ENCODE measurements at places on chromosomes 12 and 14.

DNA sequence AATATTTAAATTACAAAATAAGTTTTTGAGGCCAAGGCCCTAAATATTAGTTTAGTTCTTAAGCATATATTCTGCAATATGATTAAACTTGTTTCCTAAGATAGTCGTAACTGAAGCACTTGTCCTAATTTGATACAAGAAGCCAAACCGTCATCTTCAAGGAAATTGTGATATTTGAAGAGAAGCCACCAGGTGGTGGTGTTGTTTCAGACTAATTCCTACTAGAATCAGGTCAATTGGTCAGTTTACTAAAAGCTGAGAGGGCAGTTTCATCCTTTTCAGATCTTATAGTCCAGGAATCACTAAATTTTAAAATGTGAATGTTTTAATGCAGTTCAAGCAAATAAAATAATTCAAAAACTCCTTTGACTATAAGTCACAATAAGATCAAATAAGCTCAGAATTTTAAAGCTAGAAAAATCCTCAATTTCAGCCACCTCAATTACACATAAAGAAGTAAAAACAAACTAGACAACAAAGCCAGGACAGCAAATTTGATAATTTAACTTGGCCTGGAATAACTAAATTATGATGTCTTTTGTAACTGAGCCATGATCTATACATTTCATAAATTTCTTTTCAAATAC is 7.1 kb upstream of the ARL1 start:
- peak; percentile 49 for DNase-seq

- no peak for DNase-seq
These were observed 12.9 kb upstream of the PAPOLA start for GRCh38 chr14:96489327-96489726.

DNA sequence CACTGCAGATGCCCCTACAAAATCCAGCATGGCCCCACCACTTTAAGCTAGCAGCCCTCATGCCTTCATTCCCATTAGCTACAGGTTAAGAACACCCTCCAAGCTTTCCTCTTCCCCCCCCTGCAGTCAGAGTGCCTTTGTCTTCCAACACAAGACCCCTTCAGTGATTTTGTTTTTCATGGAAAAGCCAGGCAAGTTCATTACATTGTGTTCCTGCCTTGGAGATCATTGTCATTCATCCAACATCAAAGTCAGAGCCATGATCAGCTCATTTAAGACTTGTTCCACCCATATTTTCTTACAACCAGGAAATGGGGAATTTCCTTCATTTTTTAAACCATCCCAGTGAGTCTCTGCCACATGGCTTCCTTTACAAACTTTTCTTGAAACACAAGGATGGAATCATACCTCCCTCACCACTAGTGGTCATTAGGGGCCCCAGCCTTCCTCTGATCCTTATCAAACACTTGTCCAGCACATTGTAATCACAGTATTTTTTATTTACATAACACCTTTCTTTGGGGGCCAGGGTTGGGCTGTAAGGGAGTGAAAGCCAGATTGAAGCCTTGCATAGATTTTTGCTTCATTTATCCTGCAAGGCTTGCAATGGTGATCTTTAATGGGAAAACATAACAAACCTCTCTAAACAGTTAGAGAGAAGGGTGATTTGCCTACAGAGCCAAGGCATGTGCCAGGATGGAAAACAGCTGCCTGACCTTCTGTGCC is 765.3 kb downstream of the MED13L start:
- DNase-seq, result no peak

DNA sequence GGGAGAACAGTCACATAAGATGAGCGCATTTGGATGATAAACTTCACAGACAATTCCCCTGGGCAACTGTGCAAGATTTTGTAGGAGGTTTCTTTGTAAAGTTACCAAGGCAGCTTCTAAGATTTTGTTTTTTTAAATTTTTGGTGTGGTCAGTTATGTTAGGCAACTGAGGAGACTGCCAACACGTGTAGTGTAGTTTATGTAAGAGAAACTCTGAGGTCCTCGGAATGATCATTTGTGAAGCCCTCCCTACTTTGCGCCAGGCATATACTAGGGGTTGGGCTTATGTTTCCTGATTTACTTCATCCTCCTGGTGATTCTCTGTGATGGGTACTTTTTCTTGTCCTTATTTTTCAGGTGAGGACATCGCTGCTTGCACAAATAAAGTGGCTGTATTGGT is 433.6 kb downstream of the TMEM132D start:
- no peak for DNase-seq
